ENCODE measurements at places on chromosomes 1 and 21.

- no peak for DNase-seq
These were observed 25.1 kb downstream of the DNTTIP2 start for GRCh38 chr1:93853940-93854339.

- no peak for DNase-seq
These were observed 6.8 kb downstream of the ARID1A start for GRCh38 chr1:26702680-26703038.

GRCh38 chr1:116585886-116586285, 15.1 kb upstream of the CD58 start:
- DNase-seq: no peak

GRCh38 chr1:43137445-43138052, 34.5 kb downstream of the EBNA1BP2 start:
- DNase-seq: no peak

DNA sequence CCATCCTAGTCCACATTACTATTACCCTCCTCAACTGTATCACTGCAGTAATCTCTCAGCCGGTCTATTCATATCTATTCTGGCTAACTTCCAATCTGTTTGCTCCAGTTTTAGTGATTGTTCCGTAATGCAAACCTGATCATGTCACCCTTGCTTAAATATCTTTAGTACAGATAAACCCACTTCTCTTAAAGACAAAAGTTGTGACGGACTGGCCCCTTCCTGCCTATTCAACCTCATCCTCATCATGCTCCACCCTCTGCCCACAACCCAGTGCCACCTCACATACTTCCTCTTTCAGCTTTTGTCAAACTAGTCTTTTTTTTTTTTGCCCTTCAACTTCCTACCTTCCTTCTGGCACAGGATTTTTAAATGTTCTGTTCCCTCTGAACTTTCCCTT, 2.8 kb upstream of the C1orf162 start:
- no peak for DNase-seq

DNA sequence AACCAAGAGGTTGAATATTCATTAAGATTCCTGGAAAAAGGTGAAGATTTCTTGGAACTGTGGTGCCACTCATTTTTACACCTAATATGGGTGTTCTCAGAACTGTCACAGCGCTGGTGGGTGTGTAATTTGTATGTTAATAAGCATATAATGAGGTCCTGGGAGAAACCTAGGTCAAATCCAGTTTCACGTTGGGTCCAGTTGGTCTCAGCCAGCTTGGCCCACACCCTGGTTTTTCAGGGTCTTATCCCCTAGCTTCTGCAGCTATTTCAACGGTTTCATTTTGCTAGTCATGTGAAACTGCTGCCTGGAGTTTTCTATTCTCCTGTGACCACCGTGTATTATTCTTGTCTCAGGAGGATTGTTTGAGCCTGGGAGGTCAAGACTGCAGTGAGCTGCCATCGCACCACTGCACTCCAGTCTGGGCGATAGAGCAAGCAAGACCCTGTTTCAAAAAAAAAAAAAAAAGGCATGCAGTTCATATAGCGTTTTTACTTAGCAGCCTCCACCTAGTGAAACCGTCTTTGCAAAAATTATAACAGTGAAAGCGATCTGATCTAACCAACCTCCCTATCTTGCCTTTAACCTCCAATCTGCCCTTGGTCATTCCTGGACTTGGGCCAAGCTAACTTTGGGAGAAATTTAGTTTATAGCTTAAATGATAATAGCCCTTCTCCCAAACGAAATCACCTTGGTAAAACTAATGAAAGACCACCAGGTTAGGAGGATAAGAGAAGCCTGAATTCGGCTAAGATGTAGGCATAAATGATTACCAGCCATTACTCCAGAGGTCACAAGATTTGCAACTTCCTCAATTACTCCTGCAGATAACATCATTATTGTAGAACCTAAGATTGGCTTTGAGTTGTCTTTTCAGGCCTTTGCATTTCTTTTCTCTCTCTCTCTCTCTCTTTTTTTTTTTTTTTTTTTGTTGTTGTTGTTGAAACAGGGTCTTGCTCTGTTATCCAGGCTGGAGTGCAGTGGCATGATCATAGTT, 44.0 kb downstream of the PTAFR start:
- DNase-seq: no peak

- DNase-seq: no peak
These were observed 1.8 kb upstream of the ZNF281 start for GRCh38 chr1:200411406-200412257.

GRCh38 chr1:212415107-212415841, 588 bp upstream of the PACC1 start:
- DNase-seq: no peak

GRCh38 chr1:115086176-115086830, 3.0 kb downstream of the TSPAN2 start:
- DNase-seq: no peak

GRCh38 chr1:41461790-41462679, 22.4 kb downstream of the EDN2 start:
- DNase-seq: no peak

Measured in neuronal stem cell (in vitro differentiated cells).